Regular cardiac myocyte (primary cell): ENCODE measurements at places on chromosomes 13 and 19. TPM values are rescaled to one million over a fixed set of nuclear protein-coding genes. Genes with fewer than 3 reads are reported as not detected.

The NLRP7 gene
- total RNA-seq = not detected in 2 replicates

The PPP1R15A gene
- total RNA-seq = 41.6 and 98.9 TPM in 2 replicates

The RFPL4AL1 gene
- total RNA-seq = under 0.01 TPM in 1 of 2 replicates, not detected in the other

The TNFSF11 gene
- 0.38 and 0.56 TPM in 2 replicates for total RNA-seq

The SIGLEC14 gene
- not detected in 2 replicates for total RNA-seq

The TLE6 gene
- total RNA-seq = 0.77 and 1.7 TPM in 2 replicates

The CGB1 gene
- total RNA-seq = 0.28 TPM in 1 of 2 replicates, not detected in the other

The CLPTM1 gene
- 37.4 and 40.3 TPM in 2 replicates for total RNA-seq

The F7 gene
- total RNA-seq = not detected in 2 replicates

The LYPD5 gene
- total RNA-seq = 0.19 and 2.8 TPM in 2 replicates

The ATP13A1 gene
- 84.2 and 144 TPM in 2 replicates for total RNA-seq

The FBN3 gene
- total RNA-seq = under 0.01 TPM in 1 of 2 replicates, not detected in the other

The HMG20B gene
- total RNA-seq = 72.5 and 74.7 TPM in 2 replicates

The CYP4F22 gene
- not detected in 2 replicates for total RNA-seq

The ZNF571 gene
- total RNA-seq = 1.7 and 5.4 TPM in 2 replicates

The ZNF132 gene
- total RNA-seq = 10.4 and 12.7 TPM in 2 replicates

The GPI gene
- 233 and 269 TPM in 2 replicates for total RNA-seq

The SPRED3 gene
- total RNA-seq = 2.5 and 3.3 TPM in 2 replicates
